ENCODE measurements at places on chromosomes 7 and 10. TPM values are rescaled to one million over a fixed set of nuclear protein-coding genes. Genes with fewer than 3 reads are reported as not detected.

DNA sequence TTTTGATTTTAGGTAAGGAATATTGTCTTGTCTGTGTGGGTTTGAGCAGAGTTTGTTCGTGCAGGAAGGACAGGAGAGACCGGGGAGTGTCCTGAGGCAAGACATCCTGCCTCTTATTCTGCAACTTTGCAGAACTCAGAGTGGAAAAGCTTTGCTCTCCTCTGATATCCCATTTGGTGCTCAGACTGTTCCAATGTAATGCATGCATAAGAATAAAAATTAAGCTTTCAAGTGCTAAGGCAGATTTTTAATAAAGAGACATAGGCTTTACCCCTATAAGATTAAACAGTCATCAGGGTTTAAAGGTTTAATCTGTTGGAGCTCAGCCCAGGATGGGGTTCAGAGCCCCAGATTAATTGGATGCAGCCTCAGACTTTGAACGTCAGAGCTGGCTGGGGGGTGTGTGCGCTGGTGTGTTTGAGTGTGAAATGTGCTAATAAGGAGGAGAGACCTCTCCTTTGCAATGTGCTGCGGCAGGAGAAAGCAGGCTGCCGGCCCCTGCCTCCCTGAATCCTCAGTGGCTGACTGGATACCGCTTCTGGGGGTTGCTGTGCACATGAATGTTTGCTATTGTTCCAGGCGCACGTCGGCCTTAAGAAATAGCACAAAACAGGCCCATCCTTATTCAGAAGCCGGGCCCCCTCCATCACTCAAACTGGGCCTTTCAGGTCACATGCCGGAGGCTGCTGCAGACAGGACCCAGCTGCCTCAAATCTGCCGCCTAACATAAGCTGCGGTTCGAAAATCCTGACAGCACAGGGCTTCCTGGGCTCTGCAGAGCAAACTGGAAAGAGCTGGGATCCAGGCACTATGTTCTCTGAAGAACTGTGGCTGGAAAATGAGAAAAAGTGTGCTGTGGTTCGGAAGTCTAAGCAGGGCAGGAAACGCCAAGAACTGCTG, 84.1 kb upstream of the PRR15 start:
- DNase-seq, result no peak

DNA sequence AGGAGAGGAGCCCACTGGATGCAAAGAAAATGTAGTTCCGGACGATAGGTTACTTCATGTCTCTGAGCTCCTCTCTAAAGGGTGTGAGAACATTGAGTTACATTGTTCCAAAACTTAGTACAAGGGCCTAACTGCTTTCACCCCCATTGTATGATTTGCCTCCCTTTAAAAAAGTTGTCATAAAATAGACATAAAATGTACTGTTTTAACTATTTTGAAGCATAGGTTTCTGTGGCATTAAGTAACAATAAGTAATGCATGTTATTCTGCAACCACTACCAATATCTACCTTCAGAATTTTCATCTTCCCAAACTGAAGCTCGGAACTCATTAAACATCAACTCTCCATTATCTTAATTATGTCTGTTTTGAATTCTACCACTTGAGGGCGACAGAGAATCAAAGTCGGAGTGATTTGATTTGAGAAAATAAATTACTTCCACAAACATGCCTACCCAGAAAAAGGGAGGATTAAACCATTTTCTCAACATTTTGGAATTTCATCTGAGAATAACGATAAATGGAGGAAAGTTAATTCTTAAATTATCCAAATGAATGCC, 2.7 kb downstream of the IGFBP1 start:
- peak; percentile 45 for DNase-seq

DNA sequence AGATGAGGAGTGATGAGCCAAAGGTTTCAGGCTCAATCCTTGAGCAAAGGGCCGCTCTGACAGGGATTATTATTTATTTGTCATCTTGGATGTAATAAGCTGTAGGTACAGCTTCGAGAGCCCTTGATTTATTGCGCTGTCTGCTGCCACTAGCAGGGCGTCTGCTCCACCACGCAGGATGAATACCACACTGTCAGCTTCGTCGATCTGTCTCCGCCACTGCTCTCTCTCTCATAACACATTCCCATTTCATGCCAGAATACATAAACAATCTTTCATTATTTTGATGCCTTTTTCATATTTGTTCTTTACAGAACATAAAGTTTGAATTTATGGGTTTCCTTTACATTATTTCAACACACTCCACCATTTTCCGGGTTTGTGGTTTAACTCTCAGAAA, 276.6 kb downstream of the LRMDA start:
- no peak for DNase-seq

GRCh38 chr7:17357952-17358351, 59.5 kb downstream of the AHR start:
- no peak for DNase-seq

DNA sequence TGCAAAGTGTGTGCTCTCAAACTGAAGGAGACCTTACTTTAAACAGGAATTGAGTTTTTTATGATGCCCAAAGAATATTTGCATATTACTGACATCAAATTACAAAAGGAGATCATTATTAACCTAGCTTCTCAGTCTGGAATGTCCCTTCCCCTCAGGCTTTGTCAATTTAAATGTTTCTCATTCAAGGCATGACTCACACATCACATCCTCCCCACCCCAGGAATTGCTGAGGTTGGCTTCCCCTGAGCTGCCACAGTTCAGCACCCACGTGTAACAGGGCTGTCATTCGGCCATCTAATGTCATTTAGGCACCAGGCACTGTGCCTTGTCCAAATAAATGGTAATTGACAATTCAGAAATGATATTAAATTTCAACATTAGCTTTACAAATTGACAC, 305.9 kb upstream of the MGMT start:
- DNase-seq, result no peak

DNA sequence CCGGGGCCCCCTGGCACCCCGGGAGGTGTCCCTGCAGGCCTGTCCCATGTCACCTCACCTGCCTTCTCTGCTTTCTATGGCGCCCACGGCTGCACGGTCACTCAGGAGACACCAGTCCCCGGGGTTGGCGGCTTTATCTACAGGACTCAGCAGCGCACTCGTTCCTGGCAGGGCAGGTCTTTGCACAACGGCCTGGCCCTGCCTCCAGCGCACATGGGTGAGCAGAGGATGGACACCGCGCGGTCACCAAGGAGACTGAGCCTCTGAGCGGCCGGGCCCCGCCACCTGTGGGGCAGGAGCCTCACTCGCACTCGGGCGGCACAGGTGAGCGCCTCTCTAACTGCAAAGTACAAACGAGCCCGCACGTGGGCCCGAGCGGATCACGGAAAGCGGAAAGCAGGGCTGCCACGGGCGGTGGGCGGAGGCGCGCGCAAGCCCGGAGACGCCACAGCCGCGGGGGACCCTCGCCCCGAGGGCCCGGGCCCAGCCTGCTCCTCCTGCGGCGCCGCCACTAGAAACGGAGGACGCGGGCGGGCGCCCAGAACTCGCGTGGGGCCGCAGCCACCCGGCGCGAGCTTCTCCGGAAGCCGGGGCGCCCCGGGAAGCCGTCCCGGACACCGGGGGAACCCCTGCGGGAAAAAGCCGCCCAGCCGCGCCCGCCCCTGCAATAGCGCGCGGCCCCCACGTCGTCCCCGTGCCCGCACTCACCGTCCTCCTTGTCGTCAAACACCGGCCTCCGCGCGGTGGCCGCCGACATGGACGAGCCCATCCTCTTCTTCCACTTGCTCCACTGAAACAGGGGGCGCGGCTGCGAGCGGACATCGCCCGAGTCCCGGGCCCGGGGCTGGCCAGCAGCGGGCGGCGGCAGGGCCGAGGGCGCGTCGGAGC, 642 bp downstream of the STK32C start:
- peak; percentile 54 for DNase-seq

YWHAG gene
- 226 TPM for total RNA-seq

COL26A1 gene
- 16.3 TPM for total RNA-seq

ZNF467 gene
- total RNA-seq, result 3.2 TPM

Data from cerebellum (tissue), 4 donors.